ENCODE measurements at places on chromosomes 5 and 9.

DNA sequence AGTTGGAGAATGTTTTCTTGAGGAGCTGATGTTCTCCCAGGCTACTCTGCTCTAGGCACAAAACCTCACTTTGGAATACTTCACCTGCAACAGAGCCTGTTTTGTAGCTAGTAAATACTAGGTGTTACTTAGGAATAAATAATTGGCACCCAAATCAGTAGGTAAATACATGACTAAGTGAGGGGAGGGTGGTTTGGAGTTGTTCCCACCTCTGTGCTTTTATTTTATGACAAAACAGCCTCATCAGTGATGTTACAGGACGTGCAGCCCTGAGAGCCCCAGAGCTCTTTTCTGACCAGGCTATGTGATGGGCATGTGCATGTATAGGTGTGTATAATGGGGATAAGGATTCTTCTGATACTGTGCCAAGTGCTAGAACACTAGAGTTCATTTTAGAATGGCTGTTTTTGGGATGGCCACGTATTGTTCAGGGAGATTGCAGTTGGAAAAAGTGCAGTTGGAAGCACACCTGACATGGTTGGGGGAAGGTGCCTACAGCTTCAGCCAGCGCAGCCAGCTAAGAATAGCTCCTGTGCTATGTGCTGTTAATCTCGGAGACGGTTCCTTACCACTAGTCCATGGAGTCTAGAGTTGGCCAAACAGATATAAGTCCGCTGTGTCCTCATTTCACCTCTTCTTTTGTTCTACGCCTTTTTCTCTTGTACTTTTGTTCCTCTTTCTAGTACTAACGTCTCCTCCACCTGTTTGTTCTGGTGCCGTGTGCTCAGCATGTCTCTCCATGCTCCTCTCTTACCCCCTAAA lies 284.7 kb downstream of the FANCC start:
- DNase-seq, result no peak

- no peak for DNase-seq
Observed at GRCh38 chr5:52897238-52897614, 91.9 kb upstream of the ITGA2 start.

- DNase-seq, result no peak
Observed at GRCh38 chr5:37533851-37534250, 154.7 kb downstream of the WDR70 start.

DNA sequence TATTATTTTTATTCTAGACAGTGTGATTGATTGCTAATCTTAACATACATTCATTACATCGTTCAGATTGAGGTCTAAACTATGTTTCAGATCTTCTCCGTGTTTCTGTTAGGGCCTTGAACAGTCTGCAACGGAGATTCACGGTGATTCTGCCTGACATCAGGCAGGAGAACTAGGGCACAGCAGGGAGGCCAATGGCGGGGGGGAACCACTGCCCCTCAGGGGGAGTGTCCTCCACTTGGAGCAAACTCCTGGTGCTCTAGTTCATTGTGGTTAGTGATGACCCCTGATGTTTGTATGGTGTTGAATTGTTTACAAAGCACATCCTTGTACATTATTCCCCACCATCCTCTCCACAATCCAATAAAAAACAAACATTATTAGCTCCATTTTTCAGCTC lies 173.5 kb downstream of the ZNF608 start:
- no peak for DNase-seq

- DNase-seq, result no peak
Observed at GRCh38 chr5:73820326-73820725, 194.3 kb downstream of the ARHGEF28 start.

GRCh38 chr9:2022560-2022959 lies 7.4 kb downstream of the SMARCA2 start:
- no peak for DNase-seq

GRCh38 chr5:68554571-68555279 lies 339.2 kb downstream of the PIK3R1 start:
- no peak for DNase-seq

DNA sequence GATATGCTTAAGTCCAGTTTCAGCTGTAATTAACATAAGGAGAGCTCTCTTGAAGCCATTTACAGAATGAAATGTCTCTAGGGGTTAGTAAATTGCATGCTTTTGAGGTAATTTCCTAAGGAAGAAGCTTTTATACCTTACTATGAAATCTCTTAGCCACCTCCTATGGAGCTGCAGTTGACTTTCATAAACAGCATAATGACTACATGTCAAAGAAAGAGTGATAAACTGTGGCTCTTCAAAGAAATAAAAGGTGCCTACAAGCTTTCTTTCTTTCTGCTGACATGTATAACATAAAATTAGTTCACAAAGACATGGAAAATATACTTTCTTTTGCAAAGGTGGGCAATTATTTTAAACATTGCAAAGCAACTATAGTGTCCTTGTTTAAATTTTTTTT lies 90.8 kb downstream of the TMEM167A start:
- DNase-seq, result no peak

DNA sequence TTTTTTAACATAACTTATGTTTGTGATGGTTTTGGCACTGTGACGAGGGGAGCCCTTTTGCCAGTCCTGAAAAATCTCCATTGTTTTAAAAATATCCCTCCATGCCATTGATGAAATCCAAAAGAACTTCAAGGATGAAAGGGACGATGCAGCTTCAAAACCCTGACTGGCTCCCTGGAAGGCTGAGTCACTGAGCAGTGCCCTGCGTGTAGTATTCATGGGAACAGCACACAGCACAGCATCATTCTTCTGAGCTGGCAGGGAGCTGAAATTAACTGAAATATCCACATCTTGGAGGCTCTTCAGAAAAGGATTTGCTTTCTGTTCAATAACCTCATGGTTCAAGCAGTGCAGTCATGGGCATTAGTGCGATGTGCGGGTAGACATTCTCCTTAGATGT lies 29.7 kb downstream of the PDE4D start:
- DNase-seq, result no peak

DNA sequence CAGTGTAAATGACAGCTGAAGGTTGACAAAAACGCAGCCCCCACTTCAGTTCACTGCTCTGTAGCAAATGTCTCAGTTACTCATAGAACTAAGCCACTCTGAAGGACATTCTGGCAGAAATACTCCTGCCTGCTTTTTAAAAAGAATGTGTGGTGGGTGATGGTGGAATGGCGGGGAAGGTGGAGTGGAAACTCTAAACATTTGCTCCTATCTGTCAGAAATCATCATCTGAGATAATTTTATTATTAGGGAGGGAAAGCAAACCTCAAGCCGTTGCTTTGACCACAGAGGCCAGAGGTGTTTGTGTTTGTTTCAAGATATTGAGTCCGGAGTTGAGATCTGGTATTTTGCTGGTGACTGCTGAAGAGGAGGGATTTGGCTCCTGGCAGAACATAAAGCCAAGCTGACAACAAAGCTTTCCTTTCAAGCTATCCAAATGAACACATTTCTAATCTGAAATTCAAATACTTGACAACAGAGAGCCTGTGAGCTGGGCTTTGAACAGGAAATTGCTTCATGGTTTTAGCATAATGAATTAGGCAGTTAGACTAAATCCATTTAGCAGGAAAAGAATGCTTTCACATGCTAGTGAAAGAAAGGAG lies 362.7 kb downstream of the CSNK1G3 start:
- no peak for DNase-seq

DNA sequence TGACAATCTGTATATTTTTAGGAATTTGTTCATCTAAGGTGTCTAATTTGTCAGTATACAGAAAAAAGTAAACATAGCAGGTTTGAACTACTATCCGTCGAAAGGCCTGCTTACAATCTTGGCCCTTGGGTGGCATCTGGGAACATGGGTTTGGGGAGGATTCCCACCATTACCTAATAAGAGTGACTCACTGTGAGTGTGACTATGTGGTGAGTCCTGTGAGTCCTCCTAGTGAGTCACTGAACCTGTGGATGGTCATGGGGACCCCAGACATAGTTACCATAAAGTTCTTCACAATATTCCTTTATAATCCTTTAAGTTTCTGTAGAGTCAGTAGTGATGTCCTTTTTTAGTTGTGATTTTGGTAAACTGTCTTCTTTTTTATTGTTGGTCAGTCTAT lies 37.0 kb downstream of the RNF130 start:
- no peak for DNase-seq

GRCh38 chr5:154273028-154273617 lies 82.6 kb downstream of the GALNT10 start:
- DNase-seq, result no peak

DNA sequence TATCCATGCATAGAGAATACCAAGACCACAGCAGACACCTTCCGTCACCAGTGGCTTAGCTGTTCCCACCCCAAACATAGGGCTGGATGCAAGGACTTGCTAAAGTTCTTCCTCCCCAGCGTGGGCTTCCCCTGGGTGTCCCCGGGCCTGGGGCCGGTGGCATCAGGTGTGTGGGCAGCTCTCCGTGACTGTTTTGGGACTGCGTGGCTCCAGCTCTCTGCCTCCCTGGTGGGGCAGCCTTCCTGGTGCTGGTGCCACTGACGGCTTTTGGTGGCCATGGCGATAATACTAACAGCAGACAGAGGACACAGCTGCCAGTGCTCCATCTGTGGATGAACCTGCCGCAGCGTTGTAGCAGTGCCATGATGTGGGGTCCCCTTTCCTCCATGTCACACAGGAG lies 4.9 kb downstream of the CACFD1 start:
- no peak for DNase-seq

- DNase-seq, result no peak
Observed at GRCh38 chr9:95366731-95367325, 49.3 kb upstream of the FANCC start.

DNA sequence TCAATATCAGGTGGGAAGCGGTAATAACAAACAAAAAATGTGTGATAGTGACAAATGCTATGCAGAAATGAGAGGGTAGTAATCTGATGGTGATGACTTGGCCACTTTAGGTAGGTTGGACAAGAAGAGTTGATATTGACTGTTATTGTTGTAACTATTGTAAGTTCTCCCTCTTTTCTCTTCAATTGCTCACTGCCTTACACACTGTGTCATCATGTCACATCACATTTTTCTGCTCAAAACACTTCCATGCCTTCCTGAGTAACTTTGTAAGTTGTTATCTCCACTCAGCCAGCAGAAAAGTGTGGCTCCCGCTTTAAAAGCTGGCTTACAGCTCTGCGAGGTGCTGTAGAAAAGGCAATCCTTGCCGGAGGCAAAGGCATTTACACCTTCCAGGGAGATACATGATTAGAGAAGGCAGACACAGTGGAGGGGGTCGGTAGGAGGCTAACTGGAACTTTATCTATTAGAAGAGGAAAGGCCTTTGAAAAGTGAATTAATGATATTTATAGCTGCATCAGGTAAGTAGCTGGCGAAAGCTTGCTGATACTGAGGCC lies 85.2 kb upstream of the CLINT1 start:
- no peak for DNase-seq
